ENCODE measurements at places on chromosomes 5 and 9.

GRCh38 chr5:33105521-33105941 lies 335.2 kb upstream of the TARS1 start:
- no peak for DNase-seq

DNA sequence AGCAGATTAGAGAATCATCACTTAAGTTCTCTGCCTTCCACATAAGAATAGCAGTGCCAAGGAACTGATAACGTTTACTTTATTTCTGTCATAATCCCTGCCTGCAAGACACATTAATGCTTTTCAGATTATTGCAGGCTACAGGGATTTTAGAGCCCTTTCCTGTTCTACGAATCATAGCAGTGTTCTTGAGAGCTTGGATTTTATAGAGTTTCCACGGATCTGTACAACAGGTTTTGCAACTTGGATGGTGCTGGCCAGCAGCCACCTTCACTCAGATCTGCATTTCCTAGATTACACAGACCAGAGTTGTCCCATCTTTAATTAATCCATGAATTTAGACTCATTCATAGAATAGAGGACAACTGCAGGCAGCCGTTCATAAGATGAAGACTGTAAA lies 38.1 kb downstream of the SLC12A2 start:
- no peak for DNase-seq

DNA sequence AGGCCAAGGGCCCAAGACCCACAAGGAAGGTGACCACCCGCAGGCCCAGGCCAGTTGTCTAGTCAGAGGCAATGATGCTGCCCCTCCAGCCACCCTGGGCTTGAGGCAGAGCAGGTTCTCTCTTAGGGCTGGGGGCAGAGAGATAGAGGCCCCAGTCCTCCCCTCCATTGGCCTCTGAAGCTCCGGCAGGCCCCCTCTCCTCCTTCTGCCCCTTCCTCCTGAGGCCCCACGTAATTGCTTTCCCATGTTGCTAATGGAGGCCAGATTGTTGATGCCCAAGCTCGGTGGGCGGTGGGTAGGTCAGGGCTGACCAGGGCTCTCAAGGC lies 26.6 kb upstream of the ENHO start:
- DNase-seq: no peak

DNA sequence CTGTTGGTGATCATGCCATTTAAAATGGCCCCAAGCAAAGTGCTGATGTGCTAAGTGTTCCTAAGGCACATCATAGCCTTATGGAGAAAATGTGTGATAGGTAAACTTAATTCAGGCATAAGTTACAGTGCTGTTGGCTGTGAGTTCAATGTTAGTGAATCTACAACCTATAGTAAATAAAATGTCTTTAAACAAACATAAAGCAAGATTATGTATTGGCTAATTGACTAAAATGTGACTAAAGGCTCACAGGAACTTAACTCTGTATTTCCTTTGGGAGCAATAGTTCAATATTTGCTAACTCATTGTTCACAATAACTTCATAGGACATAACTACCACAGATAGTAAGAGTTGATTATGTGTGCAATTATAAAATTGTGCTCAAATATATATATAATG lies 49.4 kb upstream of the LRRC19 start:
- DNase-seq: no peak

- no peak for DNase-seq
Measured at GRCh38 chr5:134084022-134084565, 30.4 kb upstream of the TCF7 start.

GRCh38 chr5:37951946-37952721 lies 112.3 kb upstream of the GDNF start:
- no peak for DNase-seq

DNA sequence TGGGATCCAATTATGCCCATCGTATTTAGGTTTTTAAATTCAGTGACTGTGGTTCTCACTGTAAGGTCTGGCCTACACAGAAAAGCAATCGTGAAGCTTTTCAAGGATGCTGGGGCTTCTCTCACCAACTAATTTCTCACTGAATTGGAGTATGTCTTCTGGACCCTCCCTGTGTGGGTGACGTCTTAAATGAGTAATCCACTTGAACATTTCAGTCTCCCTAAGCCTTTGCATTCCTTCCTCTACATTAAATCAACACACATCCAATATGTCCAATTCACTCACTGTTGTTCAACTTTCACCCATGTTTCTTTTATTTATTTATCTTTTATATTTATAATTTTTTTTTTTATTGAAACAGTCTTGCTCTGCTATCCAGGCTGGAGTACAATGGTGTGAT lies 12.5 kb upstream of the BTF3 start:
- no peak for DNase-seq

DNA sequence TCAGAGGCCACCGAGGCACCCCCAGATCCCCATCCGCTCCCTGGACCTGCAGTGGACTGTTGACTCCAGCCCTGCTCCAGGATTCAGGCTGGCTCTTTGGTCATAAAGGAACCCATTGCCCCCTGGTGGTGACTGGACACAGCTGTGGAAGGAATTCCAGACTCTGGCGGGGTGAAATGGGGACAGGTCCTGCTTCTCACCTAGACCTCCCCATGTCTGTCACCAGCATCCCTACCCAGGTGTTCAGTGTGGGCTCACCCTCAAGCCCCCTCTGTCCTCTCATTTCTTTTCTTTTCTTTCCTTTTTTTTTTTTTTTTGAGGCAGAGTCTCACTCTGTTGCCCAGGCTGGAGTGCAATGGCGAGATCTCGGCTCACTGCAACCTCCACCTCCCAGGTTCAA lies 25.5 kb upstream of the STXBP1 start:
- peak; percentile 71 for DNase-seq
